ENCODE measurements at places on chromosomes 1 and 21.

- DNase-seq, result peak; percentile 85
These were observed 44.8 kb downstream of the BACH1 start for GRCh38 chr21:29343519-29343918.

DNA sequence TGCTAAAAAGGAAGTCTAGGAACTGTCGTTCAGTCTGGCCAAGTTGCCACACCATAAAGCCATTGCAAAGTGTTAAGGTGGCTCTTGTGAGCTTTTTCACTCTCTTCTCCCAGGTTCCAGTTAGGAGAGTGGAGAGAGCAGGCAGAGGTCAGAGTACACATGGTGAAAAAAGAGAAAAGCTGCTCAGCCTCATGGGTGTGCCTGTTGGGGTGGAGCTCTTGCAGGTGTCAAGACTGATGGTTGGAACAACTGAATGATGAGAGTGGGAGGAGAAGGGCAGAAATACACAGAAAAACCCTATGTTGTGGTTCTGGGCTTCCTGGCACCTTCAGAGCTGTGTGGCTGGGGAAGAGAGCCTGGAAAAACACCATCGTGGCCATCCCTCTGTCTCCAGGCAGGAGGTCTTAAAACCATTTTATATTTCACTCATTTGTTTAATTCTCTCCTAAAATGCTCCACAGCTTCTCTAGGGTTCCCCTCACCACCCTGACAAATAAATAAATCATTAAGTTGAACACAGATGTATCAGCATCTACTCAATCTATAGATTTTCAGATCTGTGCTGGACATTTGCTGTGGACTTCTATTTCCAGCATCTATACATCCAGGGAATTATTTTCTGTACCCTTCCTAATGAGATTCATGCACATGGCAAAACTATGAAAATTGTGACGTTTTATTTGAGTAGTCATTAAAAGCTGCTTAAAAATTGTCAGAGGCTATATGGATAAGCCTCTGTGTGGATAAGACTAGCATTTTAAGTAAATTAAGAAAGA lies 17.5 kb downstream of the UBASH3A start:
- DNase-seq, result no peak

DNA sequence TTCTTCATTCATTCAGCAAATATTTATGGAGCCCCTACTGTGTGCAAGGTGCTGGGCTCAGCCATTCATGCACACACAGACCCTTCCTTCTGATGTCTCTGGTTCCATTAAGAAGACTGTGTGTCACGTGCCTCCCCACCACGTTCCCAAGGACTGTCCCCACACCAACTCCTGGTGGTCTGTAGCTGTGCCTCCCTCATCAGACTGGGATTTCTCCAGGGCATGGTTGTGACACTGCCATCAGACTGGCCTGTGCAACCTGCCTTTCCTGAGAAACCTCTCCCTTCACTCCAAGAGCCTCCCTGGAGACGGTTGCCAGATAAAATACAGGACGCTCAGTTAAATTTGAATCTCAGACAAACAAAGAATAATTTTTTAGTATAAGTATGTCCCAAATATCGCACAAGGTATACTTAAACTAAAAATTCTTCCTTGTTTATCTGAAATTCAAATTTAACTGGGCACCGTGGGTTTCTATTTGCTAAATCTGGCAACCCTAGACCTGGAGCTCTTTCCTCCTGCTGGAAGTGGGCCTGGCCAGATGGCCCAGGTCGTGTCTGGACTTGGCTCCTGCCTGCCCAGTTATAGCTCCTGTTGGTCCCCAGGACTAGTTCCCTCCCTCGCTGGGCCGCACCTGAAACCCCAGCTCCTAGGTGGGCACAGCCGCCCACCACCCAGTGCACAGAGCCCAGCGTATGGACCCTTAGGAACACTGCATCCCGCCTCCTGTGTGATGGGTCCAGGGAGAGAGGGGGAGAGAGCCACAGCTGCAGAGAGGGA lies 76.9 kb downstream of the RAP1GAP start:
- no peak for DNase-seq

DNA sequence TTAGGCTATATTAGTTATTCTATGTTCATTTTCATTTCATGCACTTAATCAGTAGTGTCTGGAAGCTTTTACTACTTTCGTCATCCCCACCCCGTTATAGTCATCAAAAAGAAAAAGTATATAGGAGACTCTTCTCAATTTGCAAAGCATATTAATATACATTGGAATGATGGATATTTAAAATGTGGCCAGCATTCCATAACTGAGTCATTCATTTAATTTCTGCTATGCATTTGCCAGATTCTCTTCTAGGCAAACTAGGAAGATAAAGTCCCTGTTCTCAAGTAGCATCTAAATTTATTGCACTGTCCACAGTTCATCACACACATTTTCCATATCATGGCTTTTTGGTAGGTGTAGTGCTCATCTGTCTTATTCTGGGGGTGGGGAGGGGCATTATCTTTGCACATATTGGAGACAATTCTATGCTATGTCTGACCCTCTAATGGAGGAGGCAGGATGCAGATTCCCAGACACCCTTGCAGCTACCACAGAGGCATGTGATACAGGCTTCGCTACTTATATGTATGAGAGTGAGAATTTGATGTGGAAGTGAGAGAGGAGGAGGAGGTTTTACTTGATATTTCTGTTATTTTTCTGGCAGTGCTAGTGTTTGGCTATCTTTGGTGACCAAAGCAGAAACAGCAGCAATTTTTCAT lies 125.8 kb downstream of the CTH start:
- DNase-seq, result peak; percentile 67

- peak; percentile 37 for DNase-seq
These were observed 6.0 kb downstream of the CYB561D1 start for GRCh38 chr1:109499661-109500536.

DNA sequence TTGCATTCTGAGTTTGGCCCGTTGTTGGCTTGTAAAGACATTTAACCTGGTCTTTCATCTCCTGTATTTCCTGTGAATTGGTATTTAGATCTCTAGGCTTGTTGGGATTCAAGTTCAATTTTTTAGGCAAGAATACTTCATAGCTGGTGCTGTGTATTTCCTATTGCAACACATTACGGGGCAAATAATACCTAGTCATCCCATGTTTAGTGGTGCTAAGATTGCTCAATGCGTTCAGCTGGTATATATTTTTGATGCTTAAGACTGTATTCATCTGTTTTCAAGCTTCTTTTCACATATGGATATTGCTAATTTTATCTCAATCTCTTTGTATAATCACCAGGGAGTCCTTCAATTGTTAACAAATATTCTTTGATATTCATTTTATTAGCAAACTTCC lies 87.5 kb upstream of the ZBTB18 start:
- DNase-seq, result no peak

DNA sequence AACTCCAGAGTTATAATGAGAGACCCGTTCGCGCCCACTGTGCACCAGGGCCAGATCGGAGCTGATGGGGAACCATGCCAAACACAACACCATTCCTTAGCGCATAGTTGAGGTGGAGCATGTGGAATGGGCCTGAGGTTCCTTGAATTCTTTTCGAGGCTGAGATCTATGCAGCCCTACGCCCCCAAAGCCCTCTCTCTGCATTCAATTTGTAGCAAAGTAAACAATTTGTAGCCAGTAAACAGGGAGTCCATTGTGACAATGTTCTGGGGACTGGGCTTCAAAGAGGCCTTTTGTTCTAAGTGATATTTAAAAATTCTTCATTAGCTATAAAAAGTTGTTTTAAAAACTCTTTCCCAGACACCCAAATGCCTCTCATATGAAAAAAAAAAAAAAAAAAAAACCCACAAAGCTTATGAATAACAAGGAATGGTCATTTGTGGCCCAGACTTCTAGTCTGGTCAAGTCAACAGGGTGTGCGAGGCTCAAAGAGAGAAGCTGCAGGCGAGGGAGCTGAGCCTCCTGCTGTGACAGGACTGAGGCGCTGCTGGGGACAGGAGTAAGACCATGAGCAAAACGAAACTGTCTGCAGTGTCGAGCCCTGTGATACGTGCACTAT lies 30.6 kb upstream of the KCNE2 start:
- peak; percentile 83 for DNase-seq

DNA sequence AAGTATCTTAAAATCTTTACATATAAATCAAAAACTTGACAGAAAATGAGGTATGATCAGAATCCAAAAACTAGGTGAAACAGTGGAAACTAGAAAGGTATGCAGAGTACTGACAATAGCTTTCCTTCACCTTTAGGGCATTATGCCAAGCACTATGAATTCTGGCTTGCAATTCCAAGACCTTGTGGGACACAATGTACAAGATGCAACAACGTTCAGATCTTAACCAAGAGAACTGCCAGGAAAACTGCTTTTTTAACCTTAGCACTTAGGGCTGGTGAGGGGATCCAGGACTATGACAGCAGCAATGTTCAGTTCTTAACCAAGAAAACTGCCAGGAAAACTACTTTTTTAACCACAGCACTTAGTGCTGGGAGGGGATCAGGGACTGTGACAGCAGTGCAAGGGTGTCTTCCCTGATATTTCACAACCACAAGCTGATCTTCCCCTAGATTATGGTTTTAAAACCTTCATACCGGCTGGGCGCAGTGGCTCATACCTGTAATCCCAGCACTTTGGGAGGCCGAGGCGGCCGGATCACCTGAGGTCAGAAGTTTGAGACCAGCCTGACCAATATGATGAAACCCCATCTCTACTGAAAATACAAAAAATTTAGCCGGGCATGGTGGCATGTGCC lies 22.3 kb downstream of the FOXJ3 start:
- DNase-seq, result no peak

GRCh38 chr1:91784191-91784590 lies 101.8 kb downstream of the TGFBR3 start:
- DNase-seq, result no peak

GRCh38 chr1:116482490-116482889 lies 88.3 kb downstream of the CD58 start:
- no peak for DNase-seq

GRCh38 chr1:196677781-196678509 lies 26.1 kb downstream of the CFH start:
- DNase-seq, result peak; percentile 23

GRCh38 chr1:110798691-110799256 lies 74.2 kb upstream of the CD53 start:
- DNase-seq, result no peak

GRCh38 chr1:107691540-107691939 lies 273.4 kb downstream of the VAV3 start:
- DNase-seq, result peak; percentile 12

DNA sequence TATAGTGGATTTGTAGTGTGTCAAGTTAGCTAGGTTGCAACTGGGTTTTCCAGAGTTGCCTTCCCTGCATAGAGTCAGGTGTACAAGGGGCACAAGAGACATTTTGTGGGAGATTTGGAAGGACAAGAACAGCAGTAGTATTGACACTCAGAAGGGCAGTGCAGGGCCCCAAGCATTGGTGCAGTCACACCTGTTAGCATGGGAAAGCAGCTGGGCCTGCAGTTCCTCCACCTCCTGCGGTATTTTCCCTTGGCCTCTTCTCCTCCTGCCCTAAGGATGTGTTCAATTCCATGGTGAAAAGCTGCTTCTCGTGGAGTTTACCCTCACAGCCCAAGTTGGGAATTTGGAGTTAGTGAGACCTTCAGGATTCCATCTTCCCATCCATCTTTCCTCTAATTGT lies 47.1 kb upstream of the TRABD2B start:
- no peak for DNase-seq

- peak; percentile 53 for DNase-seq
These were observed 277.0 kb upstream of the BRINP3 start for GRCh38 chr1:190754666-190755065.

GRCh38 chr1:37319284-37319683 lies 155.1 kb upstream of the ZC3H12A start:
- no peak for DNase-seq

DNA sequence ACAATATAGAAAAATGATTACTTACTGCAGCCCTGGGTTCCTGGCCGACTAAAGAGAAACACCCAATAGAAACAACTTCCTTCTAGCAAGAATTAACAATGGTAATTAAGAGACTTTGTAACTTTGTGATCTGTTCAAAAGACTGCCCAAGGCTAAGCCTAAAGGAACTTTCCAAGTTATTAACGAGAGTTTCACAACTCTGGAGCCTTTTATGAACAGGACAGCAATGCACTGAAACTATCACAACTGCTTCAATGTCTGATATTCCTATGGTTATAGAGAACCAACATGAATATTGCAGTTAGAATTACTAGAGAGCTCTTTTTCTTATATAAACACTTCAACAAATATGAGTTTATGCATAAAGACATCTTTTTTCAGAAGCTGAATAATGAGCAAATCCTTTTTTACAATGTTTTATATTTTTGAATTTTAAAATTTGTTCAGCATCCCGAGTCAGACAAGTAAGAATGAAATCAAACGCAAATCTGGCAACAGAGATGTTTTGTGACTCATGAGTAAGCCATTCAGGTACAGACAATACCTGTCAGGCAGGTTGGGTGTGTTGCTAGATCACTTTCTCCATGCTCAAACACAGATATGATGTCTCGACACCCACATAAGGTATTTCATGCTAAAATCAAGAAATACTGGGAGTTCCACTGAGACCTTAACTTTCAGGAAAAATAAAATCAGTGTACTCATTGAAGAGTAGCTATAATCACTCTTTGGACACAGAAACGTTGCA lies 22.2 kb upstream of the KCNJ15 start:
- DNase-seq, result no peak

DNA sequence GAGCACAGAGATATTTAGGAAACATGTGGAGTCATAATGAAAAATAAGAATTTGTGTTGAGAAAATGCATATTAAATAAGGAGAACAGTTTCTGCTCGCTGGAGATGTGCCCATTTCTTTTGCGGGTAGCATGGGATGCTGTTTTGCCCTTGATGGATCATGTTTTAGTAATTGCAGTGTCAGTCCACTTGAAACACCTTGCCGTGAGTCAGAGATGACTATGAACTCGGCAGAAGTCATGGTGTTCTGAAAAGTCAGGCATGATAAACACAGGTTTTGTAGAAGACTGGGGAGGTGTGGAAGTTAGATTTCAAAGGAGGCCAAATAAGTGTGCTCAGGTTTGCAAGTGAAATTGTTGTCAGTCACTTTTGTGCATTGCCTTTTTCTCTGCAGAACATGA lies 315.0 kb upstream of the LRRC7 start:
- DNase-seq, result no peak

DNA sequence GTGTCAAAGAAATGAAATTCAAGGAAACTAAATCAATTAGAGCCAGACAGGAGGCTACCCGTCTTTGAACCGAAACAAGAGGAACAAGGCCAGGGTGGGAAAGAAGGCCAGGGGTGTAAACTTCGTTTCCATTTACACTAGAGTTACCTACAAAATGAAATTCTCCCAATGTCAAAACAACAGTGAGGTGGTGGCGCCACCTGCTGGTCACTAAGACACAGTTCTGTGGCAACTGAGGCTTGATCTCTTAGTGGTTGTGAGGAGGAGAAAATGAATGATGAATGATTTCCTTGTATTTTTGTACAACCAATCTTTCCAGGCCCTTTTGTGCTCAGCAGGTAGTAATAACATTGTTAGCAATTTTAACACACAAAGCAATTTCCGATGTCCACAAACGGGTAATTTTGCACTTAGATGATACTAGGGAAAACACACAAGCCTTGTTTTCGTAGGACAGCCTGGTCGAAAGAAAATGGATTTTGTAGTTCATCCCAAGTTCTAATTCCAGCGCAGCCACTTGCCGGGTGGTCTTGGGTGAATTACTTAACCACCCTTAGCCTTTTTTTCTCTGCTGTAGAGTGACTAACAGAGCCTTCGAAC lies 54.8 kb upstream of the SOD1 start:
- DNase-seq, result peak; percentile 48

- peak; percentile 89 for DNase-seq
These were observed 37.5 kb downstream of the ZNF281 start for GRCh38 chr1:200372095-200372884.

All from fibroblast of skin of abdomen (primary cell).